ENCODE measurements at places on chromosomes 11 and 22.

GRCh38 chr11:37748641-37749040, 1150.6 kb upstream of the RAG2 start:
- DNase-seq = no peak

DNA sequence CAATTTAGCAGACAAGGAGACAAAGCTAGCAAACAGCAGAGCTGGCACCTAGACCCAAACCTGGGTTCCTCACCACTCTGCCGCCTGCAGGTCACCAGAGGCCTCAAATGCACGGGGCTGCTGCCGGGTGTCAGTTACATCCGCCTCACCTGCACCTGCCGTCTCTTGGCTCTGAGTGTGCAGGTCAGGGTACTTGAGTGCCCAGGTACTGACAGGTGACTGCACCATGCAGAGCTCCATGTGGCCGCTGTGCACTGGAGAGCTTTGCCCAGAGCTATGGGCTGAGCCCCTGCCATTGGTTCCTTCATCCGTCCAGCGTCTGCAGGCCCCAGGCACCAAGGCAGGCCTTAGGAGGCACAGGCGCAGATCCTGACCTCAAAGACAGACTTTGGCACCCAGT, 35.0 kb downstream of the PDGFB start:
- DNase-seq = peak; percentile 31

DNA sequence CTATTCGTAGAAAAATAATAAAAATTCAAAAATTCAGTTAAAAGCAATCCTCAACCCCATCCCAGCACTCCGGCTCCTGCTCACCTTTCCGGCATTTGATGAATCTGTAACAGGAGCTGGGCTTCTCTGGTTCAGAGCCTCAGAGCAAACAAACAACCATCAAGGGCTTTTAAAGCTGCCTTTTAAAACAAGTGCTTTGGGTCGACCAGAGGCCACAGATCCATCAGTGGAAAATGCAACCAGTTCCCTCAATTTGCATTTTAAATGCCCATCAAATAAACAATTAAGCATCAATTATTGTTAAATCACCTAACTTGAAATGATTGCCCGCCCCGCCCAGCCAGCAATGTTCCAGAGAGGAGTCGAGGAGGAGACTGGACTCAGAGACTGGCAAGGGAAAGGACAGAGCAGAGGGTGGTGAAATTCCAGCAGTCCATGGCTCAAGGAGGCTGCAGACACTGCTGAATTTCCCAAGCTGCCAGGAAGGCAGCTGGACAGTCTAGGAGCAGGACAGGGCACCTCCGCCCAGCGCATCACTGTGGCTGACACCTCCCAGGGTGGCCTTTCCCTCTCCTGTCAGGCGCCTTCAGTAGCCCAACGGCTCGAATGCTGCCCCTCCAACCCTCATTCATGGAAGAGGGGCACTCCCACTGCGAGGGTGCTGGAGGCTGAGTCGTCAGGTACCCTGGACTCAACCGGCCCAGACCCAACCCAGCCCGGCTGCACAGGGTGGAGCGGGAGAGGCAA, 7.5 kb downstream of the FXYD6 start:
- peak; percentile 76 for DNase-seq

- no peak for DNase-seq
These were observed 35.3 kb upstream of the TBCEL start for GRCh38 chr11:120988603-120989002.

GRCh38 chr22:19110646-19111045, 11.6 kb downstream of the DGCR2 start:
- DNase-seq = no peak

GRCh38 chr11:66429983-66430602, 8.6 kb downstream of the MRPL11 start:
- DNase-seq = peak; percentile 61

GRCh38 chr11:35148163-35148837, 9.3 kb downstream of the CD44 start:
- DNase-seq = no peak

- DNase-seq = no peak
These were observed 36.7 kb downstream of the CLMP start for GRCh38 chr11:123158033-123159003.

GRCh38 chr11:22860241-22860640, at the start of gene CCDC179:
CCDC179 (minus strand) TSS chr11:22860474; CDS start chr11:22860421, 53 bp downstream.
- no peak for DNase-seq

DNA sequence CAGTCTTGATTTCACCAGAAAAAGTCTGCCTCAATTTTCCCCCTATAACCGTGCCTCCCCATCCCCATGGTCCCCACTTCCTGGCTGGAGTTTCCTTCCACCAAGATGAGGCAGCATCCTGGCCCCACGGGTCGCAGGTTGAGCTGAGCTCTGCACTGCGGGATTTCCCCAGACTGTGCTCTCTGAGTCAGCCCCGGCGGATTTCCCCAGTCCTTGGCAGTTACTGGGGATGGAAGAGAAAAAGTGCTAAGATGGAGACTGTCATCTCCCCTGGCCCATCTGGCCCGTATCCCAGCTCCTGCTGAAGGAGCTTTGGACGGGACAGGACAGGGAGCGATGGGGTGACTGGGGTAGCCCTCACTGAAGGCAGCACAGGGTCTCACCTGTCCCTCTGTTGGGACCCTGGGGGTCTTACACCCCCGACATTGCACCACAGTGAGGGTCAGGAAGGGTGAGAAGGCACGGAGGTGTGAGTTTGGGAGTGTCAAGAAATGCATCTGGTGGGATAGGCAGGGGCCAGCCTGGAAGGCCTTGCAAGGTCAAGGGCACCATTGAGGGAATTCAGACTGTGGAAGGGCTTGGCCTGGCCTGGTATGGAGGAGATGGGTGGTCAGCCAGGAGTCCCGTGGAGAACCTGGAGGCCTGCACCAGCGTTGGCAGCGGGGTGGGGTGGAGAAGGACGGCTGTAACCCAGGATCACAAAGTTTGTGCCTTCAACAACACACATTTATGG, 36.5 kb downstream of the NADSYN1 start:
- no peak for DNase-seq

DNA sequence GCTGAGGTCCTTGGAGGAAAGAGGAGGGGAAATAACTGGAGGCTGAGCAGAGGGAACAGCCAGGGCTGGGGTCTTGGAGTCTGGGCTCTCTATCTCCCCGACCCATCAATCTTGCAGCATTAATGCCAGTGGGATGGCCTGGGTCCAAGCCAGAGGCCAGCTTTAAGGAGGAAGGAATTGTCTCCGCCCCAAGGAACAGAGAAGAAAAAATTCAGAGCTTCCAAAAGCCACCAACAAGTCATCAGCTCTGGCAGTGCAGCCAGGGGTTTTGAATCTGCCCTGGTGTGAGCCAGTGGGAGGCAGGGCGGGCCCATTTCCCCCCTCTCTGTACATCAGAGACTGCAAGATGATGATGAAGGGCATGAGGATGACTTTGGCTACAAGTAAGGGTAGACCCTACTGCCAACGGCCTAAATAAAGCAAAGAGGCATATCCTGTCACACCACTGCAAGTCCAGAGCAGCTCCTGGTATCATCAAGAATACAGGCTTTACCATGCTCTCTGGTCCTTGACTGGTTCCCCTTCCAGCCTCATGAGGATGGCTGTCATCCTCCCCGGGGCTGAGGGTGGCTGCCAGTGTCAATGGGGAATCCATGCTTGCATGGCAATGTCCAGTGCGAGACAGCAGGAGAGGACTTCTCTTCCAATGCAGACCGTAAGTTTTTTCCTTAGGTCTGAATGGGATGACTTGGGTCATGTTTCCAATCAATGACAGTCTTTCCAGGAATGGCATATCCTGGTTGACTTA, 34.4 kb downstream of the LRRC32 start:
- no peak for DNase-seq

- no peak for DNase-seq
These were observed 3.1 kb upstream of the OOSP4A start for GRCh38 chr11:59960502-59961381.

DNA sequence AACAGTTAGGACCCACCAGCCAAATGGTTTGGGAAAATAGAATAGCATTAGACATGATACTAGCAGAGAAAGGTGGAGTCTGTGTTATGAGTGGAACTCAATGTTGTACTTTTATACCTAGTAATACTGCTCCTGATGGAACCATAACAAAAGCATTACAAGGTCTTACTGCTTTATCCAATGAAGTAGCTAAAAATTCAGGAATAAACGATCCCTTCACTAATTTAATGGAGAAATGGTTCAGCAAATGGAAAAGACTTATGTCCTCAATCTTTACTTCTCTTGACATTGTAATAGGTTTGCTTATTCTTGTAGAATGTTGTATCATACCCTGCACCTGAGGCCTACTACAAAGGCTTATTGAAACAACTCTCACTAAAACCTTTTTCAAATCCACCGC, 50.2 kb downstream of the ZNF280B start:
- DNase-seq = no peak

GRCh38 chr11:27129686-27130085, 89.1 kb downstream of the BBOX1 start:
- DNase-seq = no peak

GRCh38 chr11:108221911-108222573, 396 bp downstream of the NPAT start:
- DNase-seq = no peak

DNA sequence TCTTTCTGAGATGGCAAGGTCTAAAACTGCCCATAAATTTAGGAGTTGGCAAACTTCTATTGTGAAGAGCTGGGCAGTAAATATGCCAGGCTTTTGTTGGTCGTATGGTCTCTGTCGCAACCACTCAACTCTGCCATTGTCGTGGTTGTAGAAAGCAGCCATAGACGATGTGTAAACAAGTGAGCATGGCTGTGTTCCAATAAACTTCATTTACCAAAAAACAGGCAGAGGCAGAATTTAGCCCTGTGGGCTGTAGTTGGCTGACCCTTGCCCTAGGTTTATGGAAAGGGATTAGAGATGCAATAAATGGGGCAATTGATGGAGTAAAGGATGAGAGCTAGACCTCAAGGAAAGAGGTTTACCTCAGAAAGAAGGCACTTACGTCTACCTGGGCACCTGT, 17.6 kb downstream of the YPEL4 start:
- DNase-seq = no peak

GRCh38 chr11:119262668-119263351, 54.1 kb downstream of the MCAM start:
- DNase-seq = no peak

DNA sequence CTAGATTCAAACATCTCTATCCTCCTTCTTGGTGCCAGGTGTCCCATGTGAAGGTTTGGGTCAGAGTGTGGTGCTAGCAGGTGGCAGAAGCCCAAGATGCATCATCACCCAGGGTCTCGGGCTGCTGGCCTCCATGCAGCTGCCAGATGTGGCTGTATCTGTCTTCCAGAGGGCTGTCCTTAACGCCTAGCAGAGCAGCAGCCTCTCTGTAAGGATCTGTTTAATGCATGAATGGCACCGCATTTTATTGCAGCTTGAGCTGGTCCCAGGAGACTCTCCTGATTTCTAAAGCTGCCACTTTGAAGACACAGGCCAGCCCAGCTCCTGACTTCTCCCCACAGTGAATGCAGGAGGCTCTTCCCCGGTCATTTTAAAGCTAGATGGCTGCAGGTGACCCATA, 26.3 kb downstream of the SLC1A2 start:
- no peak for DNase-seq

DNA sequence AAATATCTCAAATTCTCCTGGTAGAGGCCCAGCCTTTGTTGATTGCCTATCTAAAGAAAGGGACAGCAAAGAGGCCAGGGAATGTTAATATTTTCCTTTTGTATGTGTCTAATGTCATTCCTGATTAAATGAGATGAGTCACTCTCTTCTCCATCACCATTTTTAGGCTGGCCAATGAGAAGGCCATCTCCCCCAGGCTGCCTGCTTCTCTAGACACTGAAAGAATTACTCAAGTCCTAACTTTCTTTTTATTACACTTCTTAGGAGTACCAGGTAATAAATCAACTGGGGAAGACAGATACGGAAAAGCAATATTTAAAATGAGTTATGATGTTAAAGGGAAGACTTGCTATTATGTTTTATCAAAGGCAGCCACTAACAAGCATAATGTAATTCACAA, 259.2 kb upstream of the SORL1-AS1 start:
- no peak for DNase-seq

DNA sequence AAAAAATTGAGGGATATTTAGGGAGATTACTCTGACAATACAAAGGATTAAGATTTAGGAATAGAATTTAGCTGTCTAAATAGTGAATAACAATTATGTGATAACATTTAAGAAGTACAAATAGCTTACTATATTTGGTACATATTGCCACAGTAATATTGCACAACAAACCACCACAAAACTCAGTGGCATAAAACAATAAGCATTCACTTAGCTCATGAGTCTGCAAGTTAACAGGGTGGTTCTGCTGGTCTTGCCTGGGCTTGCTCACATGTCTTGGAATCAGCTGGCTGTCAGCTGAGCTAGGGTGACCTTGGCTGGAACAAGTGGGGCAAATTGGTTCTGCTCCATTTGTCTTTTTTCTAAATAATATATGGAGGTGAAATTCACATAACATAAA, 115.1 kb downstream of the DCDC1 start:
- no peak for DNase-seq

DNA sequence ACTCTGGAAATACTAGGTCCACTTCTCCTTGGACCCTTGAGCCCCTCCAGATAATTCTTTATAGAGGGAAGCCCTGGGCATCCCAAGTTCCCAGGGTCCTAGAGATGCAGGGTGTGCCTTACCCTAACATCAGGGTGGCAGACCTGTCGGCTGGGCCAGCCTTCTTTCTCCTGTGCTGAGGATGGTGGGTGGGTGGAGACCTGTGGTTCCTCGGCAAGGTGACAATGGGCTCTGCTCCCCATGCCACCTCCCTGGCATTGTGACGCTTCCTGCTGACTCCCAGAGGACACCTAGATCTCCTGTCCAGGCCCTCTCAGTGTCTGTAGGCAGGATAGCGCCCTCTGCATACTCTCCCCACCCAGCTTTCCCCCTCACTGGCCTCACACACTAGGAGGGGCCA, 3.8 kb upstream of the DERL3 start:
- no peak for DNase-seq

DNA sequence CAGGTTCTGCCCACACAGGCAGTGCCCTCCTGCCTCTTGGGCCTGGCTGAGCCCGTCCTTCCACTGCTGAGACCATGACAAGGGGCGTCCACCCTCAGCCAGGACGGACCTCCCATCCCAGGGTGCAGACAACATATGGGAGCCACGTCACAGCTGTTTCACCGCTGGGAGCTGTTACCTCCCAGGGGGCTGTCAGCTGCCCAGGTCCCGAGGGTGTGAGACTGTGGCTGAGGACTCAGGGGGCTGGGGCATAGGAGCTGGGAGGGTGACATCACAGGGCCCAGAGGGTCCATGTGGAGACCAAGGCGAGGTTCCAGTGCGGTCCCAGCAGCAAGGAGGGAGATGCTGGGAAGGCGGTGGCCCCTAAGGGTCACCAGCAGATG, 17.9 kb upstream of the CTSD start:
- DNase-seq = no peak

GRCh38 chr22:19120829-19121630, 1.2 kb downstream of the DGCR2 start:
- no peak for DNase-seq

GRCh38 chr22:25083056-25083806, 116.4 kb upstream of the CRYBB3 start:
- no peak for DNase-seq

DNA sequence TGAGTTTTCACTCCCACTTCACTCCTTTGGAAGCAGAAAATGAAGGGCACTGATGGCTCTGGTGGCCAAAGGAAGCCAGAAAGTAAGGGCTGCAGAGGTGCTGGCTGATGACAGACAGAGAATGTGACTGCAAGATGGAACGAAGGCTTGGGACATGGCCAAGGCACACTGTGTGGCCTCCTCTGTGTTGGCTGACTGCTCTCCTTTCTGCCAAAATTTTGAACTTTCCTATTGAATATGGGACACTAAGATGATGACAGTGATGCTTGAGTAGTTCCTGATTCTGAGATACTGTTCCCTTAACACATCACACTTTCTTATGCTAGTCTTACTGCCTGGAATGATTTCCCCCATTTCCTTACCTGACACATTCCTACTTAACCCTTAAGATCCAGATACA, 156.4 kb downstream of the SWAP70 start:
- no peak for DNase-seq
